ENCODE measurements at places on chromosomes 11 and 22.
A peak's percentile ranks its signal among the peaks of the same experiment; 100 is the strongest.

DNA sequence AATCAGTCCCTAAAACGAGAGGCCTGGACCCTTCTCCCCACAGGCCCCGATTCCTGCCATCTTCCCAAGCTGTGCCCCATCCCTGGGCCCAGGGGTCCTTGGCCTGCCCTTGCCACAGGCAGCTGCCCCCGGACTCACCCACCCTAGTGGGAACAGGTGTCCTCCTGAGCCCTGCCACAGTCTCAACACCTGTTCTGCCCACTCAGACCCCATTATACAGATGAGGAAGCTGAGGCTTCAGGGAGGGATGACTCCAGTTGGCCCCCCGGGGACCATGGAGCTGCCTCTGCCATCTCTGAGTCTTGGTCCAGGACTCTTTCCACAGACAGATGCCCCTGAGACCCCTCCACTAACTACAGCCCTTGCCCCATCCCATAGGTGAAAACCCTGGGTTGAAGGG is 15.9 kb downstream of the MYBPC3 start:
- no peak for DNase-seq

DNA sequence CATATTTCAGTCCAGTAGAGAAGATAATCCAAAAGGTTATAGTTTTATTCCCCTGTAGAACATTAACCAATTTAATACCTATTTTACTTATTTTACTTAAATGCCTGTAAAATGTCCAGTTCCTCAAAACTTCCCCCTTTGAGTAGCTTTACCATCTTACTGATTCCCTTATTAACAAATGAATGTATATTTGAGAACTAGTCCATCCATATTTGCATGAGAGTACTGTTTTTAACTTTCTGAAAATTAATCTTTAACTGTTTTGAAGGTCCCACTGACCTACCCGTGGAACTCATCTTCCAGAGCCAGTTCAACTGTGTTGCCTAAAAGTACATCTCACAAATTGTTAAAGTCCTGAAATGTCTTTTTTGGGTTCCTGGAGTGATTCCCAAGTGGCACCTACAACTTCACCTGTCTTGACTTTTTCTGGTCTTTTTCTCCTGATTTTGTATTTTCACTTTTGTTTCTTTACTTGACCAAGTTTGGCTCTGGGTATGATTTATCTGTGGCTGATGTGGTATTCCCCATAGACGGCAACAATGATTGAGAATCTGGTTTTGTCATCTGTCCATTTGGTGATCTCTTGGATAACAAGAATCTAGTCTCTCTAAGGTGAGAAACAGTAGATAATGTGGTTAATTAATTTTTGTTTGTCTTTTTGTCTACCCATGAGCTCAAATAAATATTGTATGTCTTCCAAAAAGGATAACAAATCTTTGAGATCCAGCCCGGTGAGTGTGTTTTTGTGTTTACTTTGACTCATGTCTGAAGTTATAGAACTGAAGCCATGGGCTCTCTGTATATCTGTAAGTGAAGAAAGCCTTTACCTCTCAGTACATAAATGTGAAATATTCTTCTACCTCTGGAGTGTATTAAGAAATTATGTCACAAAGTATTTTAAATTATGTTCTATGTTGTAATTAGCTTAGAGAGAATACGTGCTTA is 174.2 kb downstream of the ETS1 start:
- no peak for DNase-seq

- no peak for DNase-seq
These were observed 178.0 kb downstream of the DSCAML1 start for GRCh38 chr11:117618982-117619355.

DNA sequence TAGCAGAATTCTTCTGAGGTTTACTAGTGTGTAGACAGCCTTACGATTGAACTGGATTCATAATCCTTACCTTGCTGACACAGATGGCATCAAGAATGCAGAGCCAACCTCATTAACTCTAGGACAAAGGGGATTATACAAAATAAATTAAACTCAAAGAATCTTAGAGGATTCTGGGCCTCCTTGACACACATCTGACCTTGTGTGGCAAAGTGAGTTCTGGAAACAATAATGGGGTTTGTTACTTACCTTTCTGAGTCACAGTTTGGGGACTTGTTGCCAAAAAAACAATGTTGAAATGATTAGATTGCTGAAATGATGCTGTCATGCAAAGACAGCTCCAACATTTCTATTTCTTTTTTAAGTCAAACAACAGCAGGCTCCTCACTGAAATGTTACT is 179.1 kb upstream of the ISX start:
- peak; percentile 24 for DNase-seq

- no peak for DNase-seq
These were observed 1428.0 kb upstream of the TENM4 start for GRCh38 chr11:80868831-80869230.

DNA sequence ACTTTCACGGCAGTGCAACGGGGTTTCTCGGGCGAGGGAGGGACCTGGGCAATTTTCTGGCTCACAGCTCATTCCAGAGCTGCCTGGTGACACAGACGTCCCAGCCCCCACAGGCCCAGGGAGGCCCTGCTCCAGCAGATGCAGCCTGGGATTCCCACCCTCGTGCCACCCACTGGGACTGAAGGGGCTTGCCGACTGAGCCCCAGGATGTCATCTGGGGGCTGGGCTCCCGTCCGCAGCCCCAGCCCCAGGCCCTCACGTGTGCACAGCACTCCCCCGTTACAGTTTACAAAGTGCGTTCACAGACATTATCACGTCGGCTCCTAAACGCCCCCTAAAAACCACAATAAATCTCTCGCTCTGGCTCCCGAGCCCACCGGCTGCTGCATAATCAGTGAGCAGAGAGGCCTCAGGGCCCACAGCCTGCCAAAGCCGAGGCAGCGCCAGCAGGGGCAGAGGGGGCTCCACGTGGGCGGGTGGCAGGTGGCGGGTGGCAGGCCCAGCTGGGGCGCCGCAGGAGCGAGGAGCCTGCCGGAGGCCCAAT is 76.9 kb upstream of the TCF20 start:
- no peak for DNase-seq

DNA sequence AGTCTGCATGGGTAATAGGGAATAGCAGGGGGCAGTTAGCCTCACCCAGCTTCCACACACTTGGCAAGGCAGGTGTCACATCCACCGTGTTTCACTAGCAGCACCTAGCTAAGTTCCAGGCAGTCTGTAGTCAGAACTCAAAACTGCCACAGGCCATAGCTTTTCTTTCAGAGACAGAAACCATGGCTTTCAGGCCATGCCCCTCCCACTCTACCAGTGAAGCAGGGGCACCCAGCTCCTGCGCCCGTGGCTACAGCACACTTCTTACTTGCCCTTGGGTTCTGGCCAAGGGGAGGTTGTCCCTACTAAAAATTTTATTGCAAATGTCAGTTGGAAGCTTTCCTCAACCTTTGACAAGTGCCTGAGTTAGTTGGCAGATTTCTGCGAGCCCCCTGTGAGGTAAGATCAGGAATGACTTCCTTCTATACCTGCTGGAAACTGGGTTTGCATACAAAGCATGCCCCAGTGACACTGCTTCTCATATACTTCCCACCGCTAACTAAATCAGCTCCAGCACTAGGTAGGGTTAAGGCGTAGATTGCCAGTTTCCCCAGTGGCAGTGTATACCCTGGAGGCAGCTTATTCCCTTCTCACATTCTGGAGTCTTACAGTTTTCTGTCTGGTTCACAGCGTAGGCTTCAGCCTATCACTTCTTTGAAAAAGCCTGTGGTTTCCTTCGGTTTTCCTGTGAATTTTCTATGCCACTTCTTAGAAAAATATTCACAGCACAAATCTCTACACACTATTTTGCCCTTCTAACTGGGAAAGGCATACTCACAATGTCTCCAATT is 139.0 kb upstream of the LUZP2 start:
- DNase-seq: no peak

DNA sequence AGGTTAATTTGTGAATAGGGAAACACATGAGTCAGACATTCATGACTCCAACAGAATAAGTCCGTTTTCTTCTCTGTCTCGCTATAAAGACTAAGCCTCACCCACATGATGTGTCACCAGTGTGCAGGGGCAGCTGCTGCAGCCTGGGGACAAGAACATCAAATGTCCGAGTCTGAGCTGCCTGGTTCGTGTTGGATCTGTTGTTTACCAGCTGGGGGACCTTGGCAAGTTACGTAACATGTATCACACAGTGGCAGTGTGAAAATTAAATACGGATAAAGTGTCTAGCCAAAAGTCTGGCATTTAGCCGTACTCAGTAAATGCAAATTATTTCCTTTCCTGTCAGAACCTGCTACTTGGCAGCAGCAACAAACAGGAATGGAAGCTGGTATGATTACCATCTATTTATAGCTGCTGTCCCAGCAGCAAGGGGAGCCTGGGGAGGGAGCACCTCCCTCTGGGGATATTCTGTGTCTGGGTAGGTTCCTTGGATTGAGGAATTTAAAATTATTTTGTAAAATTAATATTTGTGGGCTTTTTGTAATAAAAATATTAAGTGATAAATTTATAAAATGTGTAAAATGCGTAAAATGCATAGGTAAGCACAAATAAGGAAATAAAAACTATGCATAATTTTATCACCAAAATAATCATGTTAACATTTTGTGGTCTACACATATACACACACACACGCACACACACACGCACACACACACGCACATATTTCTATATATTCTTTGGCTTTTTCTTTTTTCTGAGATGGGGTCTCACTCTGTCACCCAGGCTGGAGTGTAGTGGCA is 1.3 kb upstream of the CLDN25 start:
- DNase-seq: peak; percentile 64

GRCh38 chr11:84817998-84818397 is 809.1 kb downstream of the DLG2 start:
- peak; percentile 13 for DNase-seq

DNA sequence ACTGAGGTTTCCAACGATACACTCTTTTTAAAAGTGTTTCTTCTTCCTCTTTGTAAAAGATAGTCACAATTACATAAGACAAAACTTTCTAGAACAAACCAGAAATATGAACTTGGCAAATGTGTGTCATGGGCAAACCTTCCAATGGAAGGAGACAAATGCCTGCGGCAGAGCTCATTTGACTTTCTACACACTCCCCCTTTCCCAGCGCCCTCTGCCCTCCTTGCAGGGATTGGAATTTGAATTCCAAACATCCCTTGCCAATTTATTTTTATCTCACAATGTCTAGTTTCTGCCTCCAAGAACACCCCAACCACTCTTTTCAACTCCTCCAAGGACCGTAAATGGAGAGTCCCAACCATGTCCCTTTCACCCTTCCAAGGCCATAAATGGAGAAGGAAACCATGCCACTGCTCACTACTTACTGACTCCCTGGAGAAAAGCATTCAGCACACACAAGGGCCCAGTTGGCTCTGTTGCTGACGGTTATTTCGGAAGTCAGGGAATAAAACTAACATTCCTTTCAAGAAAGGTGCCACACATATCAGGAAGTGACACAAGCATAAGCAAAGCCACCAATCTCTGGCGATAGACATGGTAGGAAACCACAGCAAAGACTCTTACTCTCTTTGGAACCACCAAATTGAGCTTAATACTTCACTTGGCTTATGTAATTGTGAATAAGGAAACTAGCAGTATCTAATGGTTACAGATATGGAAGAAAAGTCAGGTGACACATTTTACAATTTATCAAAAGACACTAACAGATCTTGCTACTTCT is 15.0 kb upstream of the ESAM start:
- DNase-seq: no peak

DNA sequence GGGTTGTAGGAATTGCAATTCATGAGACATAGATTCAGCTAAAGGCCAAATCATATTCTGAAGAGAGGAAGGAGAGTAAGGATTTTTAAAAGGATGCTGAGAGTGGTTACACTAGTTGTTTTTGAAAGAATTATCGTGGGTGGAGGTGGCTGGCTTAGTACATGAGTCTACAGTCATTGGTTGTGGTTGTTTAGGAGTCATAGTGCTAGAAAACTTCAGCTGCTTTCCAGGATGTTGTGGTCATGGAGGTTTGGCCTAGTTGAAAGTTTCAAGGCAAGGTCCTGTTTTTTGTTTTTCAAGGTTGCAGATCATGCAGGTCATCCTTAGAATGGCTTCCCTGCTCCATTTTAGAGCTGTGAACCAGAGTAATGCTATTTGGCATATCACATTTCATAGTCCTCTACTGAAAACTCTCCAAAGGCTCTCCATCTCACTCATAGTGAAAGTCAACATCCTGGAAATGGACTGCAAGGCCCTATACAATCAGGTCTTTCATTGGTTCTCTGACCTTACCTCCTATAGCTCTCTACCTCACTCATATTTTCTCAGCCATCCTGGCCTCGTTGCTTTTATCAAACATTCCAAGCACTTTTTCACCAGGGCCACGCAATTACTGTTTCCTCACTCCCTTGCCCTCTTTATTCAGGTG is 26.1 kb upstream of the ZBTB44 start:
- no peak for DNase-seq

DNA sequence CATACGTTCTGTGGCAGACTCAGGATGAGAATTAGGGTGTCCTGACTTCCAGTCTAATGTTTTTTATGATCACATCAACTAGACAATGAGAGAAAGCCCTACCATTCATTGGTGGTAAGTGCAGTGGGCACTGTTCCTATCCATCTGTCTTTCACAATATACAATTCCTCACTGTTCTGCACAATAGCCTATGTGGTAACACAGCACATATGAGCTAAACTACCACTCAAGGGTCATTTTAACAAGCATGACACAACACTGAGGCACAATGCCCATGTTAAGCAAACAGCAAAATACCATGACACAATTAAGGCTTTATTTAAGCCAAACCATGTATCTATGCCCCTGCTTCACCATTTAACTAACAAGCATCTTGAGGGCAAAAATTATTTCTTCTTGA is 52.3 kb downstream of the SIK3 start:
- peak; percentile 15 for DNase-seq

GRCh38 chr11:111384494-111384893 is 5.4 kb upstream of the POU2AF1 start:
- no peak for DNase-seq

GRCh38 chr22:29396126-29396525 is 7.8 kb upstream of the AP1B1 start:
- no peak for DNase-seq

- DNase-seq: no peak
These were observed 9.1 kb downstream of the POLD4 start for GRCh38 chr11:67344264-67344663.

- DNase-seq: no peak
These were observed 1.2 kb downstream of the GUCY1A2 start for GRCh38 chr11:107017104-107017432.
